ENCODE measurements at places on chromosomes 1 and 21.
A peak's percentile ranks its signal among the peaks of the same experiment; 100 is the strongest.

DNA sequence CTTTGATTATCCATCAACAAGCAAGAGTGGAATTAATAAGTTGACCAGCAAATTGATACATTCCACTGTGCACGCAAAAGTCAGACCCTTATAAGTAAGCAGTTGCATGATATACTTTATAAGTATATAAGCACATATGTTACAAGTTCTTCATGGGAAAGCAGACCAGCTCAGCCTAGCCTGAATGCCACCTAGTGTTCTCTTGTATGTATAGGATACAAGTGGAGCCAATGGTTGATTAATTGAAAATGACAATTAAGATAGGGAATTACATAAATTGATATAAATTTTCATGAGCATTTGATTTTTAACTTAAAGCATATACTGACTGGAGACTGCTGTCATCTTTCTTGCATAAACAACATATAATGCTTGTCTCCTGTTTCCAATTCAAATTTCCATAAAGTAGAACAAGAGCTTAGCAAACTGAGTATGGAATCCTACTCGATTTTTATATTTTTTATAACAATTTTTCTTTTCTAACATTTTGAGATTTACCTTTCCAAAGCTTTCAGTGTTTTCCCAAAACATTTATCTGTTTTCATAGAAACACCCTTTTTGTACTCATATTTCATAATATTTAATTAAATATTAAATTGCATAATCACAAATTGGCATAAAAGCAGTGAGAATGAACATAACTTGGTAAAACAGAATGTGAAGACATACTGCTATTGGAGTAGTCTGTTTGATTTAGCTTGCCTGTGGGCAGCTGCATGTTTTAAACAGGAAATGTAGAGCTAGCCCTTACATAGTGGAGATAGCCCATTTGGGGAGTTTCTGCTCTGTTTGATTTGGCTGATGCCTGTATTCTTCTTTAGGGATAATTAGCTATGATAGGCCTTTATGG lies 62.8 kb downstream of the MAGI3 start:
- DNase-seq, result no peak

- DNase-seq, result no peak
Observed at GRCh38 chr1:973459-974292, 7.4 kb downstream of the PLEKHN1 start.

GRCh38 chr1:184800876-184801275 lies 46.2 kb upstream of the EDEM3 start:
- DNase-seq, result no peak

DNA sequence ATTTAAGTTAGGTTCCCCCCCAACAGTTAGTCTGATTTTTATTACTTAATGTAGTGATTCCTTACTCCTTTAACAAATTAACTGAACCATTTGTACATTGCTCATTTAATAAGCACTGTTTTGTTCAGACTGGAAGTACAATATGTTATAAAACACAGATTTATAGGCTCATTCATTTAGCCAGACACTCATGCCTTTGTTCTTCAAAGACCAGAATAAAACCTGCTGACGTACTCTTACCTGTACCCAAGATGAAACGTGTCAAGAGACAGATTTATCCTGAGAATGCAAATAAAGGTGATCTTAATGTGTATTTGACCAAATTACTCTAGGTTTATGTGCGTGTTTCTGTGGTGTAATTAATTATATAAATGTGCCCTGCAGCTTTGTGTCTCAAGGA lies 92.8 kb downstream of the INTS7 start:
- no peak for DNase-seq

DNA sequence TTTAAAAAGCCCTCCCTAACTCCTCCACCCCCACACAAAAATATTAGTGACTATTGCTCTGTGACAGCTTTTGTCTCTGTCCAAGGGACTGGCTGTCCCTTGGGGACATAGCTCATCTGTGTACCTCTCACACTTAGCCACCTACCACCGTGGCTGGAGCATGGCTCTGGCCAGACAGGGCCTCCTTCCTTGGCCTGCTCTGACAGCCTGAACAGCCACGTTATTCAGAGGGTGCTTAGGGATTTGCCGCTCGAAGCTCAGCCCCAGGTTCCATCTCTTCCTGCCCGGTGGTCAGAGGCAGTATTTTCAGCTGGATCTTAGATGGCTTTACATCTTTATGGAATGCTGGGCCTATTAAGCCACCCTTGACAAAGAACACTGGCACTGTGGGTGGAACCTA lies 6.1 kb upstream of the CELSR2 start:
- DNase-seq, result no peak

- no peak for DNase-seq
Observed at GRCh38 chr1:152743371-152744145, 14.3 kb upstream of the KPRP start.

- no peak for DNase-seq
Observed at GRCh38 chr1:1669468-1670440, 10.9 kb upstream of the CDK11B start.

GRCh38 chr1:219664310-219665029 lies 51.6 kb upstream of the ZC3H11B start:
- no peak for DNase-seq

GRCh38 chr1:151069103-151069486 lies 1.5 kb upstream of the GABPB2 start:
- no peak for DNase-seq

DNA sequence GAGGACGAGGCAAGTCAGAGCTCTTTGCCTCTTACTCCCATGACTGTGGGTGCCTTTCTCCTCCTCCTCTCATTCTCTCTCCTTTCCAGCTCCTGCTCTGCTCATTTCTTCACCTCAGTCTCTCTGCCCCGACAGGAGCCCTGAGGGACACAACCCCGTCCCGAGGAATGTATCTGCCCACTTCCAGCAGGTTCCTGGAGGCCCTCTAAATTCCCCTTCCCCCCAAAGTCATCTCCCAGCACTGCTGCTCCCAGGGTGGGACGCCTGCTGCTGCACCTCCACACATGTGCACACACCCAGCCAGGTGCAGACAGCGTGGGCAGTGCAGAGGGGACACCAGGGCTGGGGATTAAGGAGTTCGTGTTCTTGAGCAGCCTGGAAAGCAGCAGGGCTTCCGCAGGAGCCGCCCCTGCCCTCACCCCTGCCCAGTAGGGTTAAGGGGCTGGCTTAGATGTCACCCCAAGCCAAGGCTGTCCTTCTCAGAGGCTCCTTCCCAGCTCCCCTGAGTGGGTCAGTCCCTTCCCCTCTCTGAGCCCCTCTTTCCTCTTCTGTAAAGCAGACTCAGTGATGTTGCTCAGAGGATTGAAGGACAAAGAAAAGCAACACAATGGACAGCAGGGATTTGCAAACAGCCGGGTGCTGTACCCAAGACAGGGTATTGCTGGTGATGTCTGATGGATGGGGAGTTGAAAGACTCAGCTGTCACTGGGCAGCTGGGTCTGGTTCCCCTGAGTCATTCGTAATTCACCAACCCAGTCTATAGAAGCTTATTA lies 346.0 kb downstream of the MATN1 start:
- no peak for DNase-seq

- no peak for DNase-seq
Observed at GRCh38 chr1:169196161-169196560, 89.7 kb downstream of the ATP1B1 start.

- DNase-seq, result peak; percentile 4
Observed at GRCh38 chr1:94039514-94039870, 81.5 kb downstream of the ABCA4 start.

DNA sequence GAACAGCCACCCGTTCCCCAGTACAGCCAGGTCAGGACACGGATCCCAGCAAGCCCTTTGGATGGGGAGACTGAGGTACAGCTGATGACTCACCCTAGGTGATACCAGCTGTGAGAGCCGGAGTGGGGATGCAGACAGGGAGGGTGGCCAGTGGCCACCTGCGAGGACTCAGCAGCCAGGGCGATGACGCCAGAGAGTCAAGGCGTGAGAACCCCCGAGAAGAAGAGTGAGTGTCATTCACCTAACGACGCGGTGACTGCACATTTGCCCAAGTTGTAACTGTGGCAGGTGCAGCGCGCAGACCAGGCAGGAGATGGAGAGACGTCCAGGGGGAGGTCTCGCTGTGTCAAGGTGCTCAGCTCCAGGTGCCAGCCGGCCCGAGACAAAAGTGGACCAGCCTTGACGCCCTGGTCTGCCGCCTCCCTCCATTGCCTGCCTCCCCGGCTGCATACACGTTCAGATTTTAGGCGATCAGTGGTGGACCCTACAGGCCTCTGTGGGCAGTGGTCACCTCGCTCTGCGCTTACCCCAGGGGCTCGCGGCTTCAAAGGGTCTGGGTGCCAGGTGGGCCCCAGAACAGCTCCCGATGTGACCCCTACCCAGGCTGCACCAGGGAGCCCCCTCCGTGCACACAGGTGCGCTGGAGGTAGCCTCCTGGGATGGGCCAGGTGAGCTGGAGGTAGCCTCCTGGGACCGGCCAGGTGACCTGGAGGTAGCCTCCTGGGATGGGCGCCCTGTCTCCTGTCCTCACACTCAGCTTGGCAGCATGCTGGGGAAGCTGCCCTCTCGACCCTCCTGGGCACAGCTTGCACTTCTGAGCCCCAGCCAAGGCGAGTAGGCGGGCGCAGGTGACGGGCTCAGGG lies 11.9 kb downstream of the LRRC3 start:
- no peak for DNase-seq

DNA sequence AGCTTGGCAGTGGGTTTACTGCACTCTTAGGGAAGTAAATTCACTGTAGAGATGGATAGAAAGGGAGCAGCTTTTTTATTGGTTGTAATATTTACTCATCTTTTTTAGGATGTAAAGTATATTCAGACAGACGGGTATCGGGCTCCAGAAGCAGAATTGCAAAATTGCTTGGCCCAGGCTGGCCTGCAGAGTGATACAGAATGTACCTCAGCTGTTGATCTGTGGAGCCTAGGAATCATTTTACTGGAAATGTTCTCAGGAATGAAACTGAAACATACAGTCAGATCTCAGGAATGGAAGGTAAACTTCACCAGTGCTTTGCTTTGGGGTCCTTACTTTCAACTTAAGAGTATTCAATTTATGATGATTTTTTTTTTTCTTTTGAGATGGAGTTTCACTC lies 3.2 kb downstream of the UHMK1 start:
- no peak for DNase-seq

DNA sequence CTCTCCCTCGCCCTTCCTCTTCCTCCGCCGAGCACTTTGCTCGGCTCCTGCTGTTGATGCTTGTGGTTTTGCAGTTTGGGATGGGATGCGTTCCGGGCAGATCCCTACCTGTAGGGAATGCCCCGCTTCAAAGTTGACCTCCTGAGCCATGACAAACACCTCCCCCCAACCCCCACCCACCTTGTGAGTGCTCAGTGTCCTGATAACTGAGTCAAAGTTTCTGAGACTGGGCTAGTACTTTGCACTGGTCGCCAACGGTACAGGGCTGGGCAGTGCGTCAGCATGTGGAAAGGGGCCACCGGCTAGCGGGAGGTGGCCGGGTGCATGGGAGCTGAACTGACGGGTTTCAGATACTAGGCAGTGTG lies 771 bp downstream of the RABGAP1L start:
- DNase-seq, result no peak

GRCh38 chr1:162914601-162915000 lies 53.6 kb upstream of the CCDC190 start:
- DNase-seq, result no peak

DNA sequence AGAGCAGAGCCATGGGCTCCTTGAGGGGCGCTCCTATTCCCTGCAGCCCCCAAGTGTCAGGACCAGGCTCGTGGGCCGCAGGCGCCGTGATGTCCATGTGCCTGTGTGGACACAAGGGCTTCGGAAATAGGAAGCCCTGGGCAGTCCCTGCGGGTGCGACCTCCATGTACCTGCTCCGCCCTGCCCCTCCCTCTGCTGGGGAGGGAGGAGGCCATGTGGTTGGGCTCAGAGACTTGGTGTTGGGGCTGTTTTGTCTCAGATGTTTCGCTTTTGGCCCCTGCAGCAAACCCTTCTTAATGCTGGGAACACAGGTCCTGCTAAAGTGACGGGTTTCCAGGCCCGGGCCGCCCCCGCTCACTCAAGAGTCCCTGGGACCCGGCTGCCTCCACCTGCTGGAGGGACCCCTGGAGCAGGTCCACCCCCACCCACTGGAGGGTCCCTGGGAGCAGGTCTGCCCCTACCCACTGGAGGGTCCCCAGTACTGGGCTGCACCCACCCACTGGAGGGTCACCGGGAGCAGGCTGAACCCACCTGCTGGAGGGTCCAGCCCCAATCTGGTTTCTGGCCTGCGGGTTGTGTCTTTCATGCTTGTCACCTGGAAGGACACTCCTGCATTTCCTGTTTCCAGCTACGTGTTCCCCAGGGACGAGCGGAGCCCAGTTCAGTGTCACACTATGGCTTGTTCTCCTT lies 156.5 kb downstream of the PEX14 start:
- no peak for DNase-seq
